ENCODE measurements at places on chromosomes 16 and 17. TPM values are rescaled to one million over a fixed set of nuclear protein-coding genes. Genes with fewer than 3 reads are reported as not detected.

The CDH15 gene
- total RNA-seq = not detected

The TCAP gene
- total RNA-seq = 0.81 TPM

The EVI2A gene
- total RNA-seq = 2.7 TPM

The ESRP2 gene
- total RNA-seq = 127 TPM

The NACA2 gene
- not detected for total RNA-seq

The RNF157 gene
- 4.3 TPM for total RNA-seq

The ZACN gene
- total RNA-seq = not detected

The CLEC10A gene
- total RNA-seq = 5.1 TPM

The CACNG1 gene
- total RNA-seq = not detected

The MYLK3 gene
- 0.44 TPM for total RNA-seq

The NLGN2 gene
- 22.3 TPM for total RNA-seq

The TMIGD1 gene
- not detected for total RNA-seq

Data from ureter (tissue), 1 donor.